ENCODE measurements at places on chromosomes 6 and 20.

DNA sequence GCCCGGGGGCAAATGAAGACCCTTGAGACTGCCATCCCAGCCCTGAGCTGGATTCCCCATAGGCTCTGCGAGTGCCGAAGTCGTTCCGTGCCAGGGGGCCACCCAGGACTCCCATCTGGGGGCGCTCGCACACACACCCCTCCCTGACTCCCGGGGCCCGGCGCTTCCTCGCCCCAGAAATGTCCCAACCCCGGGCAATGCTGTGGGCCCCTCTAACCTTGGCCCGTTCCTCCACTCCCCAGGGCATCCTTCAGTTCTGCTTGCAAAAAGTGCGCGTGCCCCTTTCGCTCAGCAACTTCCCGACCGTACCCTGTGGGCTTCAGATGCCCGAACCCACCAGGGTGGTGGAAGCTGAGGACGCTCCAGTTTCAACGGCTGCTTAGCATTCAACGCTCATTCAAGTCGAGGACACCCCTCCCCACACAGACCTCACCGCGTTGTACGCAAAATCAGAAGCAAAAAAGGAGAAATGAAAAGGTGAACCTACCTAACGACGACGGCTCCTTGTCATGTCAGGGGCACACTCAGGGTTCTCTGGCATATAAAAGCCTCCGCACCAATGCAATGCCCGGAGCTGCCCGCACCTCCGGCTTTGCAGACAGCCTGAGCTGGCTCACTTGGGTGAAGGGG lies 25.3 kb downstream of the RIPOR2 start:
- DNase-seq, result peak; percentile 58

- peak; percentile 32 for DNase-seq
Observed at GRCh38 chr6:151493804-151494234, at the start of gene CCDC170. Gene CCDC170, plus strand, starts transcription at chr6:151494017. Its CDS starts 112 bp downstream, at chr6:151494129.

DNA sequence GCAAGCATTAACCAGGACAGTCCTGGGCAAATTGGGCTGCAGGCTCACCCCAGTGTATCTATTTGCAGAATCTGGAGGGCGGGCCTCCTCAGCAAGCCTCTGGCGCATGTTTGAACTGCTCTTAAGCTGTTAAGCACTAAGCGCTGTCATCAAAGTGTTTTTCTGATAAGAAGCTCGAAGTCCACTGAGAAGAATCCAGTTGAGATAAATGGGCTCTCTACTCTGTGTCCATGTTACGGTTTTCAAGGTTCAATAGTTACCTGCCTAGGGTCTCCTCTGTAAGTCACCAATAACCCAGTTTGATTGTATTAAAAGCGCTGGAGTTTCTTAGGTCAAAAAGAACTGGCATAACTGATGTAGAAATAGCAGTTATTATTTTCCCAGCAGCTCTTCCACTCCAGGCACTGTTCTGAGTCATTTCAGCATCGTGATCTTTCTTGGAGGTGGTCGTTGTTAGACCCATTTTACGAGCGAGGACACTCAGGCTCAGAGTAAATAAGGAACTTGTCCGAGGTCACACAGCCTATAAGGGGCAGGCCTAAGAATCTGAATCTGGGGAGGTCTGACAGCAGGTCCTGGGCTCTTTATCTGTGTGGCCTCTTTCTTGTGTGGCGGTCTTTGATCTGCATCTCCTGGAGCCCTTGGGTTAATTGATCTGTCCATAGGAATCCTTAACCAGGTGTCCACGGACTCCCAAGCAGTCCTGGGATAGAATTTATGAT lies 207.4 kb upstream of the ZNF217 start:
- DNase-seq, result no peak

GRCh38 chr20:60345106-60345505 lies 386.9 kb downstream of the CDH26 start:
- DNase-seq, result no peak

- no peak for DNase-seq
Observed at GRCh38 chr6:132168961-132169360, 217.8 kb upstream of the CCN2 start.

GRCh38 chr6:52574709-52575501 lies 2.0 kb downstream of the TRAM2 start:
- peak; percentile 80 for DNase-seq

DNA sequence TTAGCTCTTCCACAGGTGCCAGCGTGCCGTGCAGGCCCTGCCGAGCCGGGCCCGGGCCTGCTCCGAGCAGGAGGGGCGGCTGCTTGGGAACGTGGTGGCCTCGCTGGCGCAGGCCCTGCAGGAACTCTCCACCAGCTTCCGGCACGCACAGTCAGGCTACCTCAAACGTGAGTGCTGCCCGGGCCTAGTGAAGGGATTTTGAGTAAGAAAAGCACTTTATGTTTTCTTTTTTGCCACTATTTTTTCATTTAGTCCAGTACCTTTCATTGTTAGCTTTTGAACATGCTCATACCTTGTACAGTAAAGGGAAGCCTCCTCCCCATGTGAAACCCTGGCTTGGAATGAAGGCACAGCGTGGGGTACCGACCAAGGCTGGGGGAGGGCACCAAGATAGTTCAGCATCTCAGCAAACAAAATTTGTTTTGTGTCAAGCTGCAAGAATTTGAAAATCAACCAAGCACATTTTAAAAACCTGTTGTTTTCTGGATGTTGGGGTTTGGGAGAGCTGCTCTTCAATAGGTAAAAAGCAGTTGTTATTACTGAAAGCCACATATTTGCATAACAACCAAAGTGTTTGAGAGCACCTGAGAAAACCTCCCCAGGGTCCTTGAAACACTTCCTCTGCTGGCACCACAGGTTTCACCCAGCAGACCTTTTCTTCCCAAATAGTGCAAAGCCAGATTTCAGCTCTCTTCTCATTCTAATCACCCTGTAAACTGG lies 18.4 kb downstream of the STX16 start:
- DNase-seq, result no peak

- no peak for DNase-seq
Observed at GRCh38 chr6:17871189-17871519, 116.3 kb downstream of the KIF13A start.

GRCh38 chr6:106154326-106154725 lies 68.2 kb downstream of the PRDM1 start:
- DNase-seq, result no peak

GRCh38 chr6:7175462-7175861 lies 67.7 kb downstream of the RREB1 start:
- no peak for DNase-seq

GRCh38 chr6:25008707-25009392 lies 73.1 kb upstream of the RIPOR2 start:
- no peak for DNase-seq

DNA sequence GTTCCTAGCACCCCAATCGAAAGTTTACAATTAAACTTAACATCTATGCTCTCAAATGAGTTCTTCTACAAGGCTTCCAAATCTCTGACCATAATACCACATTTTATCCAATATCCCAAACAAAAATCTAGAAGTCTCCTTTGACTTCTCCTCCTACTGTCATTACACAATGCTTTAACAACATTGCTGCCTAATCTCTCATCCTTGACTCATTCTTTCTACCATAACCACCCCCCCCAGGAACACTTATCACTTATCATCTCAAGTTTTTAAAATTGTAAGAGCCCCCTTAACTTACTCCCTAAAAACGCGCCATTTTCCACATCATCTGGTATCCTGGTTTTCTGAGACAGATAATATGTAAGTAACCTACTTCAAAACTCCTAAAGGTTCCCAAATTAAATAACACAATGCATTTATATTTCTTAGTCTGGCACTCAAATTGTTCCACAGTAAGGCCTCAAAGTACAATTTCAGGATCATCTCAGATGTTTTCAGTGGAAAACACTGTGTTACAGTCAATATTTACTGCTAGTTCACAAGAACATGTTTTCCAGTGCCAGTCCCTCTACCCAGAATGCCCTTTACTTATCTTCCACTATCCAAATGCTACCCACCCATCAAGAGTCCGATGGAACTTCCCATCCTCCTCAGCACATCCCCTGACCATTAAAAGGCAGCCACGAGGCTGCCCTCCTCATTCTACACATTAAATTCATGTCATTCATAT lies 308.2 kb upstream of the THEMIS start:
- DNase-seq, result no peak

- no peak for DNase-seq
Observed at GRCh38 chr20:37642246-37642645, 51.6 kb upstream of the CTNNBL1 start.

DNA sequence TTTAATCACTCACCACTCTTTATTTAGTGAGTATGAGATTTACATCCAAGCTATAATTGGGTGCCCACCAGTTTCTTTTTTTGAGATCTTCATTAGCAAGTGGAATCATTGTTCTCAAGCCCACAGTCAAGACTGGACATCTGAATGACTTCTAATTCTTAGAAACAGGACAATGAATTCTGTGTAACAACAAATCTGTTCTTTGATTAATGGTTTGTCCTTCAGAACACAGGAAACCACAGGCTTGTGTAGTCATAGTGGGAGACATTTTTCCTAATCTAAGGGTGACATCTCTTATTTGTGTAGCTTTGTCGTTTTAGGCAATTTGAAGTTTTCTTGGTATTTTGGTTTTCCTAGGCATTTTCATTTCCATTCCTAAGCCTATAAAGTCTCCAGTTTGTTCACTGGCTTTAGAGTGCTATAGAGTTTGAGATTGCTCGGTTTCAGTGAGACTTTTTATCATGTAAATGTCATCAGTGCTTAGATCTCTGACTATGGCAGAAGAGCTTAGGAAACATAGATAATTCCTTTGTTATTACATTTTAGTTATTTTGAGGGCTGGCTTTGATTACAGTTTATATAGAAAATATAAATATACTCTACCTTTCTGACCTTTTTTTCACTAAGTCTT lies 903.9 kb upstream of the MAP3K7 start:
- no peak for DNase-seq

DNA sequence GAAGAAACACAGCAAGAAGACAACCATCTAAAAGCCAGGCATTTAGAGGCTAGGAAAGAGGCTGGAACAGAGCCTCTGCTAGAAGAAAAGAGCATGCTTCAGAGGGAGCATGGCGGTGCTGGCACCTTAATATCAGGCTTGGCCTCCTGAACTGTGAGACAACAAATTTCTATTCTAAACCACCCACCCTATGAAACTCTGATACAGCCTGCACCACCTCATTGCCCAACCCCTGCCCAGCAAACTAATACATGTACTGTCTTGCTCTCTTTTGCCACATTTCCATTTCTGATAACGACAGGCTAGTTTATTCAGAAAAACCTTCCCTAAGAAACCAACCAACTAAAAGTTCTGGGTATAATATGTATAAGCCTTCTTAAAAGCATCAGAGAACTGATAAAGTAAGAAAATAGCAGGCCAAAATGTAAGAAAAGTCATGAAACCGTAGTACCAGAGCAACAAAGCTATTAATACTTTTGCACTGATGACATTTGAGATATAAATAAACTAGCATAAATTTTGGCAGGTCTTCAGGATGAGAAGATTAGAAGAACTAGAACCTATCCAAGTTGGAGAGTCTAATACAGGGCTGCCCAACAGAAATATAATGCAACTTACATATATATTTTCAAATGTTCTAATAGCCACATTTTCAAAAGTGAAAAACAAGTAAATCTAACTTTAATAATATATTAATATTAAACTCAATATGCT lies 184.7 kb upstream of the HSF2 start:
- no peak for DNase-seq

DNA sequence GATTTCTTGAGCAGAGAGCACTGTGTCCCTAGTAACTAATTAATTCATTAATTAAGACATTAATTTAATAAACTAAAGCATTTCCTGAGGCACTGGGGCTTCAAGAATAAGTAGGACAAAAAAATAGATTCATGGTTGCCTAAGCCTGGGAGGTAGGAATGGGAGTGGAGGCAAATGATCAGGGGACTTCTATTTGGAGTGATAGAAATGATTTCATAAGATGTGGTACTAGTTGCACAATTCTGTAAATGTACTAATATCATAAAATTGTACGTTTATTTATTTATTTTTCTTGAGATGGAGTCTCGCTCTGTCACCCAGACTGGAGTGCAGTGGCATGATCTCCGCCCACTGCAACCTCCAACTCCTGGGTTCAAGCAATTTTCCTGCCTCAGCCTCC lies 287.2 kb downstream of the KHDC1L start:
- DNase-seq, result no peak

DNA sequence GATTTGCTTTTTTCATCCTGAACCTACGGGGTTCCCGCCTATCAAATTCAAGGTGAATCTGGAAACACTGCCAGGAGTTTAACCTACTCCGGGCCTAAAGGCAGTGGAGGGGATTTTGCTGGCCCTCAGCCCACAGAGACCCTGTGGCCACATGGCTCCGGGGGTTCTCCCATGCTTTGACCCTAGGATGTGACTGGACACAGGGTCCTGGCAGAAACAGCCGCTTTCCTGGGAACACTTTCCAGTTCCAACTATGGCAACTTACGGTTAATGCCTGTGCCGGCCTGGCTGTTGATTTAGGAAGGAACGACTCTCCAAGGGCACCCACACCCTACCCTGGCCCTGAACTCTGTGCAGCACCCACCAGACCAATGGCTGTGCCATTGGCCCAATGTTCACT lies 141.7 kb upstream of the RPS6KA2 start:
- no peak for DNase-seq

DNA sequence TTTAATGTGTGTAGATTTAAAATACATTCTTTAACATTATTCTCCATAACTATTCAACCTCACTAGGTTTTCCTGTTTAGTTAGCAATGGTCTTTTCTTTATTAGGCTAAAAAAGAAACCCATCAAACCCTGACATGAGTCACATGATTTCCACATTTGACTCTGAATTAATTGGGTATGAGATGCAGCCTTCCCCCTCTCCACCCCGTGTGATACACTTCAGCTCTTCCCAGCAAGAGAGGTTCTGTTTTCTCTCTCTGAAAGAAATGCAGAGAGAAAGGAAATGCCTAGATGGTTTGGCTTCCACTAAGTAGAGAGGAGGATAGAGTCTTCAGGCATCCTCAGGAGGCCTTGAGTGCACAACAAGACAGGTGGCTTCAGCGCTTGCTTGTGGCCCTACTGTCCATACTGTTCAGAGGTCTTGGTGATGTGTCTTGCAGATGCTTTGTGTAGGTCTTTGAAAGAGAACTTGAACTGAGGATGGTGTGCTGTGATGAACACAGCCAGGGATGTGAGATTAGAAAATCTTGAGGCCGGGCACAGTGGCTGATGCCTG lies 17.3 kb downstream of the FARS2 start:
- DNase-seq, result peak; percentile 35

DNA sequence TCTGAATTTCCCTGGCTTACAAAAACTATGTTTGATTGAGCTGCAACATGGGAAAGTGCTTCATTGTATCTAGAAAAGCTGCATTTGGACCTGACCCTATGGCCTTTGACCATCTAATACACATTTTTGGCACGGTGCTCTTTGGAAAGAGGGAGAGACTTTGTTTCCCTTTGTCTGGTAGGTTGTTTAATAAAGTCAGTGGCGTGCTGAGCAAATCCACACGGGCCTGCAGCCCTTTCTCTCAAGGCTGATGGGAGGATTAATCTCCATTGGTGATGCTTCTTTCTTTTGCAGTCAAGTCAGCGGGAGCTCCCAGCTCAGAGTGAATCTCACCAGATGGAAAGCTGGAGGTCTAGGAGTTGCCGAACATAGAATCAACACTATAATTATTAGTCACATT lies 314.7 kb upstream of the CNR1 start:
- DNase-seq, result no peak

- no peak for DNase-seq
Observed at GRCh38 chr6:35072051-35072697, 69.0 kb downstream of the TCP11 start.
